ENCODE measurements at places on chromosomes 3 and 15. TPM values are rescaled to one million over a fixed set of nuclear protein-coding genes. Genes with fewer than 3 reads are reported as not detected.

DNA sequence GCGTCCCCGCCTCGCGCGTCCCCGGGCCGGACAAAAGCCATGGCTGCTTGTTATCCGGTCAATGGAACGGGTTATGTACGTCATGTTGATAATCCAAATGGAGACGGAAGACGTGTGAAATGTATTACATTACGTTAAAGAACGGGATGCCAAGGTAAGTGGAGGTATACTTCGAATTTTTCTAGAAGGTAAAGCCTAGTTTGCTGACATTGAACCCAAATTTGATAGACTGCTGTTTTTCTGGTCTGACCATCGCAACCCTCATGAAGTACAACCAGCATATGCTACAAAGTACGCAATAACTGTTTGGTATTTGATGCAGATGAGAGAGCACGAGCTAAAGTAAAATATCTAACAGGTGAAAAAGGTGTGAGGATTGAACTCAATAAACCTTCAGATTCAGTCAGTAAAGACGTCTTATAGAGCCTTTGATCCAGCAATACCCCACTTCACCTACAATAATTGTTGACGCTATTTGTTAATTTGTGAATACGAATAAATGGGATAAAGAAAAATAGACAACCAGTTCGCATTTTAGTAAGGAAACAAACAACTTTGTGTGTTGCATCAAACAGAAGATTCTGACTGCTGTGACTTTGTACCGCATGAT lies 19.8 kb downstream of the WDR73 start:
- DNase-seq = no peak

GRCh38 chr3:55191911-55192775 lies 264.3 kb upstream of the LRTM1 start:
- no peak for DNase-seq

C3orf85 gene
- not detected for polyA plus RNA-seq

GRCh38 chr3:77267589-77267988 lies 227.7 kb downstream of the ROBO2 start:
- DNase-seq = no peak

DNA sequence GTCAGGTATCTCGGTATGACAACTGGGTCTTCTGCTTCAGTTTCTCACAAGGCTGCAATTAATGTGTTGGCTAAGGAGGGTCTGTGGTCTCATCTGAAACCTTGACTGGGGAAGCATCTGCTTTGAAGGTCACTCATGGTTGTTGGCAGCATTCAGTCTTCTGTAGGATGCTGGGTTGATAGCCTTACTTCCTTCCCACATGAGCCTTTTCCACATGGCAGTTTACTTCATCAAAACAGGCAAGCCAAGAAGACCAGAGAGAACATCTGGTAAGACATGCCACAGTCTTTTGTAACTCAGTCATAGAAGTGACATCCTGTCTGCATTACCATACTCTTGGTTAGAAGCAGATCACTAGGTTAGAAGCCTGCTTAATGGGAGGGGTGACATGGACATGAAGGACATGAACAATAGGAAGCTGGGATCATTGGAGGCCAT lies 49.5 kb downstream of the CMC1 start:
- DNase-seq = no peak

DNA sequence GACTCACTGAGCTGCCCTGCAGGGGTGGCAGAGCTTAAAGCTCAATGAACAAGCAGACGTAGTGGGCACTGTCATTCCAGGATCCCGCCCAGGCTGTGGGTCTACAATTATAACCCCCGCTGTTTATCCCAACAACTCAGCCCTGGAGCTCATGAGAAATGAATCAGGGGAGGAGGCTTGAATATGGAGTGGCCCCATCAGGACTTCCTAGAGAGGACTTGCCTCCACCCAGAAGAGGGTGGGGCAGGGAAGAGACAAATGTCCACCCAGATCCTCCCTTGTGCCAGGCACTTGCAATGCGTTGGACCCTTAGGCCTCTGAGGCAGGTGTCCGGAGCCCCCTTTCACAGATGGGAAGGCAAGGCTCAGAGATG lies 33.0 kb downstream of the SLC6A20 start:
- DNase-seq = peak; percentile 31

RHCG gene
- 0.53 TPM for polyA plus RNA-seq

- no peak for DNase-seq
These were observed 82.9 kb downstream of the CYP19A1 start for GRCh38 chr15:51255533-51255932.
